ENCODE measurements at places on chromosomes 1 and 21.

DNA sequence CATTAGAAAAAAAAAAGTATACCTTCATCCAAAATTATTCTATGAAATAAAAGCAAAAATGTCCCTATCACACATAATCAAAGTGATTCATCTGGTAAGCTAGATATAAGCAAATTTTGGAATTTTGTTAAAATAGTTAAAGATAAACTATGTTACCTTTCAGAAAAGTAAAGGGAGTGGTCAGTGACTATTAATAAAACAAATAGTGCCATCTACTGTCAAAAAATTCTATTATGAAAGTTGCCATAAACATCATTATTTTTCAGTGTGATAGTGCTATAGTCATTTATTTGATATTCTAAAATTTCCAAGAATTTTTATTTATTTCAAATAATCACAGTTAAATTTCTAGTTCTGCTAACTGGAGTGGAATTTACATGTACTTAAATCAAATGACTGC lies 803.7 kb downstream of the KCNT2 start:
- DNase-seq = no peak

- DNase-seq = no peak
These were observed 173.6 kb downstream of the ZP4 start for GRCh38 chr1:237717106-237717505.

DNA sequence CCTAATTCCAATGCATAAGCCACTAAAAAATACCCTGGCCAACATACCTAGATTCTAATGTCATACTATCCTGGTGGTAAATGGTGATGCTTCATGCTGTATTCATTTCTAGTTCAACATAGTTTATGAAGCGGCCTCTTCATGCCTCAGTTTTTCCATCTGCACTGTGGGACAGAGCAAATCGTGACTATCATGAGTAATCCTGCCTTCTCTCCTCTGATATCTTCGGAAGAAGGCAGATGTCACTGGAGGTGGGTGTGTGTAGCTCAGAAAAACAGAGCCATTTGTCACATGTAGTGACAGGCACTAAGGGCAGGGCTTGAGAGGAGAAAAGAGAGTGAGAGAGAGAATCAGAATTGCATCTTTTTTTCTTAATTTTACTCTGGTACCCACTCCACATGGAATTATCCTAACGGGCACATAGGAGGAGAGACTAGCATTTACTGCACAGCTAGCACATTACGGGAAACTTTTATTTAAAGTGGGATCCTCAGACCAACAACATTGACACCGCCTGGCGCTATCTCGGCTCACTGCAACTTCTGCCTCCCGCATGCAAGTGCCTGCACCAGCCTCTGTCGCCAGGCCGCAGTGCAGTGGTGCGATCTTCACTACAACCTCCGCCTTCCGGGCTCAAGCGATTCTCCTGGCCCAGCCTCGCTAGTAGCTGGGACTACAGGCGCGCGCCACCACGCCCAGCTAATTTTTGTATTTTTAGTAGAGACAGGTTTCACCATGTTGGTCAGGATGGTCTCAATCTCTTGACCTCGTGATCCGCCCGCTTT lies 78.4 kb upstream of the KCNA3 start:
- no peak for DNase-seq

DNA sequence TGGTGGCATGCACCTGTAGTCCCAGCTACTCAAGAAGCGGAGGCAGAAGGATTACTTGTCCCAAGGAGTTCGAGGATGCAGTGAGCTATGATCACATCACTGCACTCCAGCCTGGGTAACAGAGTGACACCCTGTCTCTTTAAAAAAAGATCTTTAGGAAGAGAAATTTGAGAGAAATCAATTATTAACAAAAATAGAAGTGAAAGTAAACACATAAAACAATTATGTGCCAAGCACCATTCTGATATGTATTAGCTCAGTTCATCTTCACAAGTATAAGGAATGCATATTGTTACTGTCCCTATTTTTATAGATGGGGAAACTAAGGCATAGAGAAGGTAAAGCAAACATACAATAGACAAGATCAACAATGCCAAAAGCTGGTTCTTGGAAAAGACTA lies 48.1 kb downstream of the MATN1 start:
- DNase-seq = no peak

DNA sequence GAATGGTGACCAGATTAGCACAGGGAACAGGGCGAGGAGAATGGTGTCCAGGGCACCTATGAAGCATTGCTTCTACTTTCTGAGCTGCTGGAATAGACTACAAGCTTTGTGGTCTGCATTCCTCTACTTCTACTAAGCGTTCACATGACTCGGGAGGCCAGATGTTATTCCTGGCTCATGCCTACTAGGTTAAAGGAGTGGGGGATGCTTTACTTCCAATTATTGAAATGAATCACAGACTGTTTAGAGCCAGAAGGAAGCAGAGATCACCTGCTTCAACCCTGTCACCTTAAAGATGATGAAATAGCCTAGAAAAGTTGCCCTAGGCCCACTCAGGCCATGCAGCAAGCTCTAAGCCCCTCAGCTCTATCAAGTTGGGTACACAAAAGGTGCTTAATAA lies 633.5 kb downstream of the KIF26B start:
- DNase-seq = no peak

- DNase-seq = peak; percentile 59
These were observed 627 bp upstream of the GNB1 start for GRCh38 chr1:1891349-1892078.

- no peak for DNase-seq
These were observed 16.4 kb downstream of the KCNA10 start for GRCh38 chr1:110502402-110503151.

DNA sequence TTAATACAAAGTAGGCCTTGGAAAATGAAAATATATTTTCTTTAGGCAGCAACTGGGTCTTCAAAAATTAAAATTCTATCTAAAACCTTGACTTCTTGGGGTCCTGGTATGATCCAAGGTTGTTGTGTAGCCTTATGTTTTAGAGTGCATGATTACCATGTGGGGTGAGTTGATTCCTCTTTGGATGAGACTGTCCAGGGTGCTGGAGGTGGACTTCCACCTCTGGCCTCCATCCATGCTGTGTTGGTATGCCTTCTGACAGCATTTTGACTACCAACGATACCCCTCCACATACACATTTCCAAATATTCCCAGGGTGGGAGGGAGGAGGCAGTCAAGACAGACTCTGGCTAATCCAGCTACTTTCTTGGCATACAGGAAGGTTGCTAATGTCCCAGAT lies 205.0 kb downstream of the TNR start:
- DNase-seq = no peak

GRCh38 chr1:186531561-186532165 lies 70.7 kb upstream of the PDC start:
- no peak for DNase-seq

- DNase-seq = no peak
These were observed 7.9 kb downstream of the TRIM46 start for GRCh38 chr1:155181371-155182051.

DNA sequence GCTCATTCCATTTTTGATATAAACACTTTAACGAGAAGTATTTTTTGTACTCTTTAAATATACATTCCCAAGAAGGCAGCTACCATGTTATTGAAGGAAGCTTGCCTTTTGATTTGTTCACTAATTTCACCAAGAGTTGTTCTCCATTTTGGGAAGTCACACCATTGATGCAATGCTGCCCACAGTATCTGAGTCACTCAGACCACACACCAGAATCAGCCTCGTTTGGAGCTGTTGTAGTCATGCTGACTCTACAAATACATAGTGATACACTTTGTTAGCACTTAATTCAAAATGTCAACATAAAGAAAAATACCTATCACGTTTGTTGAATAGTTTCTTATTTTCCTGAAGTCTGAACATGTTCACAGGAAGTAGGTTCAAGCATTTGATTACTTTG lies 78.7 kb downstream of the PAPPA2 start:
- no peak for DNase-seq

- DNase-seq = no peak
These were observed 16.1 kb downstream of the RGS4 start for GRCh38 chr1:163085041-163085903.

GRCh38 chr1:157856538-157856937 lies 14.9 kb upstream of the CD5L start:
- no peak for DNase-seq

GRCh38 chr1:154595621-154596020 lies 12.4 kb downstream of the ADAR start:
- DNase-seq = no peak

DNA sequence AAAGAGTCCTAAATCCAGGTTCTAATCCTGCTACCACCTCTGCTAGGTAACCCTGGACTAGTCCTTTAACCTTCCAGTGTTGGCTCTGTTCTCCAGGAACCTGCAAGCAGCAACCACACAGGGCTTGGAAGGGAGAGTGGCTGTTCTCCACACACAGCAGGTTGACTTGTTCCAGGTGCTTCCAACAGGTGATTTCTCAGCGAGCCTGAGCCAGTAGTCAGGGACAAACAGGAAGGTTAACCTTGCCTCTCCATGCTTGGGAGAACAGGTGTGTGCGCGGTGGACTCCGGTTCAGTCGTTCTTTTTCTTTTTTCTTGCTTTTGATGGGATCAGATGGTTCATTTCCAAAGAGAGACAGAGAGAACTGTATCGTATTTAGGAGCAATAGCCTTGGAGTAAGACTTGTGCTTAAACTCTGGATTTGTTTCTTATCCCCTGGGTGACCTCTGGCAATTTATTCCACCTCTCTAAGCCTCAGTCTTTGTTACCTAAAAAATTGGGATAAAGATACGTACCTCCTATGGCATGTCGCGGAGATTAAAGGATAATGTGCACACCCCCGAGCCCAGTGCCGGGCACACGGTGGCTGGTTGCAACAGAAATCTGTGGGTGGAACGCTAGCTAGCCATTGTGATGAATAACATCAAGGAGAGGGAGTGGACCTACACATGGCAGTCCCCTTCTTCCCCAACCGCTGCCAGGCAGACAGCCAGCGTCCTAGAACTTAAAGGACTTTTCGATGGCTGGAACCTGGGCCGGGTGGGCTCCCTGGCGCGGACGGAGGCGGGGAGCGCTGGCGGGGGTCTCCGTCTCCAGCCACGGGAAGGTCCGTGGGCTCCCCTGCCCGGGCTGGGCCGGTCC lies 583 bp upstream of the CACHD1 start:
- DNase-seq = peak; percentile 7

- peak; percentile 98 for DNase-seq
These were observed 47.9 kb downstream of the ELF3 start for GRCh38 chr1:202058001-202058908.

- no peak for DNase-seq
These were observed 2.6 kb downstream of the AIDA start for GRCh38 chr1:222709700-222710153.

DNA sequence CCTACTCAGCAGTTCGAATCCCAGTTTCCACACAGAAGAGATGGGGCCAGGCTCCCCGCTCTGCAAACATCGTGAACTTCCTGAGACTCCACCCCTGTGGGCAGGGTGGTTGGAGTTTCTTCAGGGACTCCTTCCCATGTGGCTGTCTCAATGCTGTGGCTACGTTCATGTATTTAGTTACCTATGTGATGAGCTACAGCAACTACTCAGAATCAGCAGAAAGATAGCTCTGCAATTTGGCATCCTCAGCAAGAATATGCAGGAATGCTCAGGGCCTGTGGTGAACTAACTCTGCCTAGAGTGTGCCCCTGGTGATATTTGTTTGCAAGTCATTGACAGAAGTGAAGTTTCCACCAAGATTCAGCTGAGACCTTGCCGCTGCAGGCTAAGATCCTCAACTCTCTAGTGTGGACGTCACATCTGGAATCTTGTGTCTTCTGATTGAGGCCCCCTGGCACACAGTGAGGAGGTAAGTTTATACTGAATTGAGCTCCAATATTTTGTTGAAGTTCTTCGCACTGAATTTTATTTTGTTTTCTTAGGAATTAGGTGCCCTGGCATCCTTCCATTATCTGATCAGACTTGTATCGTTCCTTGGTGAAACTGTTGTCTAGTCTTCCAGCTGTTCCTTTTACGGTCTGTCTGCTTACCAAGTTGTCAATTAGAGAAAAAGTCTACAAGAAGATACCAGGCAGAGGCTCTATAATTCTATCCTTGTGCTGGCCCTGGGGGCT lies 8.2 kb upstream of the GLRX2 start:
- DNase-seq = no peak

DNA sequence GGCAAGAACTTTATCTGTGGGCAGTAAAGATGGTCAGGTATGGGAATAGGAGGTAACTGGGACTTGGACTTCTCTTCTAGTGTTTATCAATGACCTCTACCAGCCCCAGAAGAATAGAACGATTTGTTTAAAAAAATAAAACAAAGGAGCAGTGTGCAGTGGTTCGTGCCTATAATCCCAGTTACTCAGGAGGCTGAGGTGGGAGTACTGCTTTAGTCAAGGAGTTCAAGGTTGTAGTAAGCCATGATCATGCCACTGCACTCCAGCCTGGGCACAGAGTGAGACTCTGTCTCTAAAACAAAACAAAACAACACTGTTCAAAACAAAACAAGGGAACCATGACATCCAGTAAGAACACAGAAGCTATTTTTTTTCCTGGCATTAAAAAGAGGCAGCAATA lies 4.3 kb downstream of the RNF19B start:
- DNase-seq = no peak

DNA sequence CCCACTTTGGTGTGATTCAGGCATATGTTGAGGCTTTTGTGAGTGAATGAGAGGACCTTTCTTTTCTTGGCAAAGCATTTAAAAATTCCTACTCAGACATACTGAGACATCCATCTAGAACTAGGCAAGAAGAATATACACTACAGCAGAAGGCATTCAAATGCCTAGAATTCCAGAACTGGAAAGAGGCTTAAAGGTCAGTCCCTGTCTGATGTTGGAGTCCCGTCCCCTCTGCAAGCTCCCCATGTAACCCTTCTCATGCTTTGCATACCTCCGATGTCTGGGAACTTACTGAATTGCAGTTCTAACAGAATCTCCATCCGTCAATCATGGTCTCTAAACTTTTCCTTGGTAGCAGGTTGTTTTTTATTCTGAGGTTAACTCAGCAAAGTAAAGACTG lies 152.9 kb downstream of the ATP6V1G3 start:
- no peak for DNase-seq

DNA sequence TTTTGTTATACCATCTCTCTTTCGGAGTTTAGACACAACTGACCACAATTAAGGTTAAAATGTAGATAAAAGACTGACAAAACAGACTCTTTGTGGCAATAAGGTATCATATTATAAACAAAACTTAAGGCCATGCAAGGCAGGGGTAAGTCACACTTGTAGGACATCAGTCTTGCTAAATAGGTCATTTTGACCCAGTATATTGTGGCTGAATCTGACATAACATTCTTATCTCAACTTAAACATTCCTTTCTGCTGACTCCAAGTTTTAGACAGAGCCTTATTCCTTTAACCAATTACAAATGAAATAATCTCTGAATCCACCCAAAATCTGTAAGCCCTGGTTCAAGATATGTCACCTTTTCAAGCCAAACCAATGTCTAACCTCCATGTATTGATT lies 733.4 kb upstream of the B3GALT2 start:
- DNase-seq = no peak

DNA sequence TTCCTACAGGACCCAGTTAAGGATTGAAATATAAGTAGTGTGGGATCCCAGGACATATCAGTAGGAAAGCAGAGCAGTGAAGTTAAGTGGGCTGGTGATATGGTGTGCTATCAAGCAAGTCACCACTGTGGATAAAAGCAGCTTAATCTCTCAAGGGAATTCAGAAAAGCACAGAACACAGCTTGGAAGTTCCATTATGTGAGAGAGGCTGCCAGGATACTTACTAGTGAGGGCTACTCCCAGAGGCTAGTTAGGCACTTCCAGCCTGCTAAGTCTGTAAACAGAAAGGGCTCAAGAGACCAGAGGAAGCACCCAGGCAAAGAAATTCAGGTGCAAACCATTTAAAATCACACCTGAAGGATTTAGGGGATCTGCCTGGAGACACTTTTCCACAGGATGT lies 18.8 kb upstream of the GRIK1 start:
- no peak for DNase-seq

- DNase-seq = no peak
These were observed 122.2 kb downstream of the CCDC185 start for GRCh38 chr1:223515421-223515820.

- no peak for DNase-seq
These were observed 47.4 kb downstream of the ZNF281 start for GRCh38 chr1:200362421-200362820.

All from A549 (cell line).